Left lung (tissue), 14 donors: ENCODE measurements at places on chromosomes 11 and 22.
A peak's percentile ranks its signal among the peaks of the same experiment; 100 is the strongest.

- DNase-seq, result no peak
These were observed 407.3 kb upstream of the CHORDC1 start for GRCh38 chr11:90630176-90630575.

- DNase-seq, result no peak
These were observed 15.3 kb downstream of the TUG1 start for GRCh38 chr22:30984317-30984716.

- peak; percentile 79 for DNase-seq
These were observed 4.5 kb upstream of the NOL12 start for GRCh38 chr22:37681556-37682049.

DNA sequence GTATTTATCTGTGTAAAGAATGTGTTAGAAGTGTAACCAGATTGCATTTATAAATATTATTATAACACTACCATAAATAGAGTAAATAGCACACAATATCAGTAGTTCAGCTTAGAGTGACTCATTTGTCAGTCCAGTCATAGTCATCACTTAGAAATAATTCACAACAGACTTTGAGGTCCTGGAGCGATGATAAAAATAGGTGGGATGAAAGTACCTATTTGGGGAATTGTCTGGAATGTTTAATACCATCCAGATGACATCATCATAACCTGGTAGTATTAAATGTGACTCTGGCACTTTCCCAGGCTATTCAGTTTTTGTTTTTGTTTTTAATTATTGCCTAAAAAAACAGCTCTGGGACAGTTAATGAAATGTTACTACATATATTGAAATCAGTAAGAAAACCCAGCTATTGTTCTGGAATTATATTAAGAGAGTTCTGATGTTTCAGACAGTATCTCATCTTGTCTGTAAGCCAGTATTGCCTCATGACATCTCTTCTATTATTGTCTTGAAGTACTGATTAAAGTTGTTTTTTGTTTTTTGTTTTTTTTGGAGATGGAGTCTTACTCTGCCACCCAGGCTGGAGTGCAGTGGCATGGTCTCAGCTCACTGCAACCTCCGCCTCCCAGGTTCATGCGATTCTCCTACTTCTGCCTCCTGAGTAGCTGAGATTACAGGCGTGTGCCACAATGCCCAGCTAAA, 74.8 kb downstream of the SIK2 start:
- no peak for DNase-seq

DNA sequence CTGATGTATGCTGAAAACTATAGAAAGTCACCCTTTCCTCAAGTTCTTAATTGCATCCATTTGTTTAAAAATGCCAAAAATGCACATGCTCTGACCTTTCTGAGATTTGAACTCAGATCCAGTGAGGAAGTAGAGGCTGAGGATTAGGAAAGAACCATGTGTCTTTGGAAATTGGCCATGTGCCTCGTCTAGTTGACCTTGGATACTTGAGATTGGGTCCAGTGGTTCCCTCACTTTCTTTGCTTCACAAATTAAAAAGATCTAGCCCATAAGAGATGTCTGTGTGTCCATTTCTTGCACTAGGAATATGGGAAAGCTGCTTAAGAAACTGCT, 128.3 kb downstream of the MAML2 start:
- no peak for DNase-seq

- no peak for DNase-seq
These were observed 16.0 kb downstream of the MRTFA start for GRCh38 chr22:40620464-40621046.

GRCh38 chr11:73393479-73394415, 17.5 kb downstream of the RELT start:
- DNase-seq, result peak; percentile 74

GRCh38 chr11:71117311-71117710, 135.1 kb downstream of the SHANK2 start:
- DNase-seq, result no peak

GRCh38 chr11:111443640-111444039, 64.6 kb upstream of the POU2AF1 start:
- no peak for DNase-seq

DNA sequence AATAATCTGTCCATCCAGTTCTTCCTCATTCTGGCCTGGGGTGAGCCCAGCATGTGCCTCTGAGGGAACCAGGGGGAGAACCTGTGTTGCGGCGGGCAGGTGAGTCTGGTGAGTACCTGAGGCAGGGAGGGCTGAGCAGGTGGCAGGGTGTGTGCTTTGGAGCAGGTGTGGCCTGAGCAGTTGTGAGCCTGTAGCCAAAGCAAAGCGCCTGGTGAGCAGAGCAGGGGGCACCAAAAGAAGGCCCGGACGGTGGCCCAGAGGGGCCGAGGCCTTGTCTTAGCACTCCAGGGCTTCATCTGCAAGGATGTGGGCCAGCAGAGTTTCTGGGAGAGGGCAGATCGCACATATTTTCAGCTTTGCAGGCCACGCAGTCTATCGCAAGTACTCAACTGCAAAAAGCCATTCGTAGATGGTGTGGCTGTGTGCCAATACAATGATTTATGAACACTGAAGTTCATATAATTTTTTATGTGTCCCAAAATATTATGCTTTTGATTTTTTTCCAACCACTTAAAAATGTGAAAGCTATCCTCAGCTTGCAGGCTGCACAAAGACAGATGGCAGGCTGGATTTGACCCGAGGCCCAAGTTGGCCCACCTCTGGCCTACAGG, 8.7 kb downstream of the GLB1L2 start:
- DNase-seq, result no peak

DNA sequence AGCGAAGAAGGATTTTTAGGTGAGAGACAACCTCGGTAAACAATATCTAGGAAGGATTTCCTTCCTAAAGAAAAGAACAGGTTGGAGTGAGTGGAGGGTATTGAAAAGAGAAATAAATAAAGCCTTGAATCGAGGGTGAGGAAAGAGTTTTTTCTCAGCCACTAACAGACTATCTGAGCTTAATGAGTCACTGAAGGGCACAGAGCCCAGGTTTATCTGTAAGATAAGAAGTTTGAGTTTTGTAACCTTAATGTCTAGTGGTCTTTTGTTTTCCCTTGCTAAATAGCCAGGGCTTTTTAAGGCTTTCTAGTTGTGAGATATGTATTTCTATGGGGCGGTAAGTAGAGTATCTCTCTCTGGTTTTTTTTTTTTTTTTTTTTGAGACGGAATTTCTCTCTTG, 394.5 kb upstream of the KIRREL3 start:
- no peak for DNase-seq

- no peak for DNase-seq
These were observed 9.0 kb downstream of the MAP6 start for GRCh38 chr11:75659836-75660235.

DNA sequence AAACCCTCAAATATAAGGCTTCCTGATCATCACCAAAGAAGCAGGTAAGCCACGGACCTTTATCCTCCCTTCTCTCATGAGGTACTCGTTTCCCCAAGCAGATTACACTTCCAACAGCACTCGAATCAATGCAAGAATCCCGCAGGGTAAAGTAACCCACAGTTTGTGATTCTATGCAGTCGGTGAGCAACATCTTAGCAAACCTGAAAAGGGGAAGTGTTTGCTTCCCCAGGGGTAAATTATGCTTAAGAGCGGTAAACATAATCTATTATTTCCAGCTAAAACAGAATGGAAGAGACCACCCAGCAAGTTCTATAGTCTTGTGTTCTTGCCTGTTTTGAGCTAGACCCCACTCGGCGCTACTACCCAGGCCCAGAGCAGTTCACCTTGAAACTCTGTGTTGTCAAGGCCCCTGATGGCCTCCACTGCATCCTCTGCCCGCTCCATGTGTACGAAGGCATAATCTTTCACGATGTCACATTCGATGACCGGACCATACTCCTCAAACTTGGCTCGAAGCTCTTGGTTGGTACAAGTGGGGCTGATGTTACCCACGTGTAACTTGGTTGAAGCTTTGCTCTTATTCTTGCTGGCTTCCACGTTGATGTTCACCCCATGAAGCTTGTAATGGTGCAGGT, 1.3 kb downstream of the RBM4B start:
- no peak for DNase-seq

- no peak for DNase-seq
These were observed 21.7 kb downstream of the CAVIN3 start for GRCh38 chr11:6298605-6299004.

GRCh38 chr11:2806351-2807024, 79.1 kb downstream of the CDKN1C start:
- no peak for DNase-seq

DNA sequence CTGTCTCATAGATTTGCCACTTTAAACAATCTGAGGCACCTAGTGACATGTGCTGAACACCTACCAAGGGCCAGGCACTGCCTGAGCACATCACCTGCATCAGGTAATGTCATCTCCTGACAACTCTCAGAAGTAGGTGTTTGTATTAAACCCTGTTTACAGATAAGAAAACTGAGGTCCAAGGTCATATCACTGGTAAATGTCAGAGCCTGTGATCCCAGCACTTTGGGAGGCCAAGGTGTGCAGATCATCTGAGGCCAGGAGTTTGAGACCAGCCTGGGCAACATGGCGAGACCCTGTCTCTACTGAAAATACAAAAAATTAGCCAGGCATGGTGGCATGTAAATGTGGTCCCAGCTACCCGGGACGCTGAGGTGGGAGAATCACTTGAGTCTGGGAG, 39.1 kb upstream of the ACCSL start:
- no peak for DNase-seq

- no peak for DNase-seq
These were observed 5.5 kb downstream of the IL17REL start for GRCh38 chr22:50007057-50007511.

DNA sequence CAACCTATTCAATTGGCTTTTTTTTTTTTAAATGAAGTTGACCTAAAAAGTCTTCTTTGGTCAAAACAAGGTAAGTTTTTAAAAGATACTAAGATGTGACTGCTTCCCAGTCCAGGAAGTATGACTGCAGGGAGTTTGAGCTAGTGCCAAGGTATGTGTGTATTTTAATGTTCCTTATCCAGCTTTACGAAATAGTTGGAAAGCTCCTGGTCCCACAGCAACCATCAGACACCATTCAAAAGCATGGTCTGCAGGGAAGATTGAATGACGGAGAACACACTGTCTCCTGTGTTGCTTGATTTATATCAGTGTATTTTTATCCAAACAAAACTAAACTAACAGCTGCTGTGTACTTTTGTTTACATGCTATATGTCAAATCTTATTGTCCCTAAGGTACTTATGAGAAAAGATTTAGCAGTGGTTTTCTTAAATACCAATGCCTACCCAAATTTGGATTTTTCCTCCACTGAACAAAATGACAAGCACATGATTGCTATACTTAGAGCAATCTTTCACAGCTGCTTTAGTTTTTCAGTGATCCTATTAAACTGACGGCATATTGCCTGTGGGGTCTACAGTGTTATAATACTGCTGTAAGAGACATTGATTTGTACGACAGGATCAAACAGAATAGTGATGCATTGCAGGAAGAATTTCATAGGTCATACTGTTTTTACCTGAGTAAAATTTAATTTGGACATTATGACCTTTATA, 122.9 kb downstream of the DCDC1 start:
- DNase-seq, result no peak

GRCh38 chr22:50581950-50582492, 628 bp downstream of the CHKB start:
- no peak for DNase-seq

DNA sequence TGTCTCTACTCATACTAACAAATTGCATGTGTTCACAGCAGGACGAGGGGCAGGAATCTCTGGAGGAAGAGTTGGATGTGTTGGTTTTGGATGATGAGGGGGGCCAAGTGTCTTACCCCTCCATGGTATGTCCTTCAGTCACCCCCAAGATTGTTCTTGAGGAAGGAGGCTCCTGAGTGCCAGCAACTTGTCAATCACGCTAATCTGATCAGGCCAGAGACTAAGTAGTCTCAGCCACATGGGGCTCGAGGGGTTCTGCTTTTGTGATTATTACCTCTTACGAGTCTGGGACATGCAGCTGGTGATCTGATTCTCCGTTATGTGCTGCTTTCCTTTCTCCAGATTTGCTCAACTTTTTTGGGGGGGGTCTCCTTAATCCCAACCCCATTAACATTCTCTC, 54.3 kb downstream of the CTNND1 start:
- no peak for DNase-seq

- DNase-seq, result no peak
These were observed 3.9 kb downstream of the LRRC10B start for GRCh38 chr11:61512435-61512834.

- no peak for DNase-seq
These were observed 12.5 kb upstream of the CHST1 start for GRCh38 chr11:45677770-45678512.

DNA sequence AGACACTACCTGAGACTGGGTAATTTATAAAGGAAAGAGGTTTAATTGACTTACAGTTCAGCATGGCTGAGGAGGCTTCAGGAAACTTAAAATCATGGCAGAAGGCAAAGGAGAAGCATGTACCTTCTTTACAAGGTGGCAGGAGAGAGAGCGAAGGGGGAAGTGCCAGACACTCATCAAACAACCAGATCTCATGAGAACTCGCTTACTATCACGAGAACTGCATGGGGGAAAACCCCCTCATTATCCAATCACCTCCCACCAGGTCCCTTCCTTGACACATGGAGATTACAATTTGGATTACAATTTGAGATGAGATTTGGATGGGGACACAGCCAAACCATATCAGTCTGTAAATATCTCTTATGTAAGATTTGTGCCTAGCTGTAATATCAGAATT, 50.9 kb upstream of the ATXN10 start:
- DNase-seq, result no peak

GRCh38 chr22:31107894-31108218, 488 bp upstream of the SELENOM start:
- DNase-seq, result no peak

DNA sequence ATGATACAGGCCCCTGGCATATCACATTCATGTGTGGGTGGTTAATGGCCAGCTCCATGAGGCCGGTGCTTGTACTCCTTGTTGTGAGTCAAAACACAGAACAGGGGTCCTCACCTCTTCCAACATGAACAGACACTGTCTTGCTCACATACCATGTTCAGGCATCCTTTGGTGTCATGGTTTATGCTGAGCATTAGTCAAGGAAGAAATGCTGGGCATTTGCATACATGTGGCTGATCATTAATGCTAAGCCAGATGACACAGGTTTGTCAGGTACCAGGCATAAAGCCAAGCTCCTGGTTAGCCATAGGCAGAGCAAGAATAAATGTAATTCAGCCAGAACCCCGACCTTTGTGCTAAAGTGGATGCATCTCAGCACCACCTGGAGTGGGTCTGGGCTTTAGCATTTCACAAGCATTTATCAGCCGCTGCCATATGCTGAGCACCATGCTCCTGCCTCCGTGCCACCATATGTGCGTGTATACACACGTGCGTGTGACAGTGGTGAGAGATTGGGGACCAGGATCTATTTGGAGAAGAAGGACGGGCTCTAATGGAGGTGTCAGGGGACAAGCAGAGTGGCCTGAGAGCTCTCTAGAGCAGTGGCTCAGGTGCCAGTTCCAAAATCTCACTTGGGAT, 55.0 kb downstream of the MICAL2 start:
- no peak for DNase-seq

DNA sequence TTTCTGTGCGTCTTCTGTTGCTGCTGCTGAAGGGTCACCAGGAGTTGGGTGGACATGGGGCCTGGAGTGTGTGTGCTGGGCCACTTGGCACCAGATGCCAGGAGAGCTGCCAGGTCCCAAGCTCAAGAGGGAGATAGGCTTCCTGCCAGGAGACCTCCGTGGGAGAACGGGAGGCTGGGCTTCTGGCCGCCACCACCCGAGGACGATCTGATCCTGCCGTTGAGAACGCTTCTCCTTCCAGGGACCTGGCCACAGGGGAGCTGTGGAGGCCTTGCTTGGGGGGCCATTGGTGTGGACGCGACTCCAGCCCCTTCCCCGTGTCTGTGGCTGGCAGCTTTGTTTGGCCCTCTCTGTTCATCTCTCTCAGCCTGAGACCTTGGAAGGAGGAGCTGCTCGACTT, 2.4 kb downstream of the BRSK2 start:
- no peak for DNase-seq
